ENCODE measurements at places on chromosomes 11 and 22.

- no peak for DNase-seq
Observed at GRCh38 chr11:44627165-44627789, 61.8 kb downstream of the CD82 start.

DNA sequence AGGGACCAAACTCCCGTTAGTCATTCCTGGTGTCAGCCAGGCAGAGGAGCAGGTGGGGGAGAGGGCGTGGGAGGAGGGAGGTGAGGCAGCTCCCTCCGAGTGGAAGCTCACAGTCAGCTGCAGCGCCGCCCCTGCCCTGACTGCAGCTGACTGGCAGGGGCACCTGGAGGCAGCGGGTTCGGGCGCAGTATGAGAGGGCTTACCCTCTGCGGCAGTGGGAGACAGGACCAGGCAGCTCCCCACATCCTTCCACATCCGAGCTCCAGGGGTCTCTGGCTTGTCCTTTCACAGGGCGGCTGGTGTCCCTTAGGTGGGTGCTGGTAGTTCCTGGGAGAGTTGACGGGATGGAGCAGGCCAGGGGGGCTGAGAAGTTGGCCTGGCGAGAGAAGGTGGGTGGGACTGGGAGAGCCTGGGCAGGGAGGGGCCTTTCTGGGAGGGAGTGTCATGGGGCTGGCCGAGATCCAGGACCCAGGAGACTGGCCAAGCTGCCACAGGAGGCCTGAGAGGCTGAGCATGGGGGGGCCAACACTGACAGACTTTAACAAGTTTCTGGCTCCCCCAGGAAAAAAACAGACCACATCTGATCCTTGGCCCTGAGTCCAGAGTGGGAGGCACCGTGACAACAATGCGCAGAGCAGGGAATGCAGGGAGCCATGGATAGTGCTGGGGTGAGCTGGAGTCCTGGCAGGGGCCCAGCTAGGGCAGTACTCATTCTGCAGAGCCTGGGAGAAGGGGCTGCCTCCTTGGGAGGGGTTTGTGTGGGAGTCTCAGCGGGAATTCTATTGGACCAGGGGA is 4.9 kb downstream of the ADORA2A start:
- peak; percentile 70 for DNase-seq

- no peak for DNase-seq
Observed at GRCh38 chr22:19968450-19968891, 26.9 kb upstream of the TXNRD2 start.

GRCh38 chr11:94866936-94867795 is 99.0 kb downstream of the AMOTL1 start:
- no peak for DNase-seq

DNA sequence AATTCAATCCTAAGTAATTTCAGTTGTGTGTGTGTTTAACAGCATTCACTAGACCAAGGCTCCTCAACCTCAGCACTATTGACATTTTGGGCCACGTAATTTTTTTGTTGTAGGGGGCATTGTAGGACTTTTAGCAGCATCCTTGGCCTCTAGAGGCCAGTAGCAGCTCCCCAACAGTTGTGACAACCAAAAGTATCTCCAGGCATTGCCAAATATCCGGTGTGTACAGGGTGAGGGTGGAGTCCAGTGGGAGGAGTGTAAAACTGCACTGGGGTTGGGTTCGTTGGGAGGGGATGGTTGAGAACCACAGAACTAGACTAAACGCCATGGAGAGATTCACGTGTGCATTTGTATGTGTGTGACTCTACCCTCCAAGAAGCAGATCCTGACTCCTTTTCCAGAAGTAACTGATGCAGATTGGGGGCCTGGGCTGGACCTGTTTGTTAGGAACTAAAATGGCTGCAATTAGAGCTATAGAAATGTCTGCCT is 5.9 kb upstream of the PHF21A start:
- peak; percentile 52 for DNase-seq

DNA sequence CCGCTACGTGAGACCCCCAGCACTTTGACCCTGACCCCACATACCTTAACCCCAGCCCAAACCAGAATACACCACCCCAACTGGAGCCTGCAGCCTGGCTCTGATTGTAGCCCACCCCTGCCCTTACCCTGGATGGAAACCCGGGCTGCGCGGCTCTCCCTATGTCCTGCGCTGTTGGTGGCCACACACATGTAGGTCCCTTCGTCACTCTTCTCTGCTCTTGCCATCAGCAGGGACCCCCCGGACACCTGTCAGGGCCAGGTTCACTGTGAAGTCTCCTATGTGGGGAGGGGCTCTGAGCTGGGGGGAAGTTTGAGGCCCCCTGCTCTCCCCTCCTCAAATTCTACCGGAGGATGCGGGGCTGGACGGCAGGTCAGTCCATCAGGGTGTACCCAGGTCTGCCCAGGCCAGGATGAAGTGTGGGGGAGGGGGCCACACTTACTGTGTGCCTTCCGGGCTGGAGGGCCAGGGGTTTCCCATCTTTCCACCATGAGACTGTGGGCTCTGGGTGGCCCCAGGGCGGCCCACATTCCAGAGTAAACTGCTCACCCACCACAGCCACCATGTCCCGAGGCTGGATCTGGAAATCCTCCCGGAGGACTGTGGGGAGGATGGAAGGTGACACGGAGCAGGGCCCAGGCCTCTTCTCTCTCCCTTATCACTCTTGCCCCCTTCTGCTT is 1.5 kb downstream of the ROBO4 start:
- peak; percentile 13 for DNase-seq

DNA sequence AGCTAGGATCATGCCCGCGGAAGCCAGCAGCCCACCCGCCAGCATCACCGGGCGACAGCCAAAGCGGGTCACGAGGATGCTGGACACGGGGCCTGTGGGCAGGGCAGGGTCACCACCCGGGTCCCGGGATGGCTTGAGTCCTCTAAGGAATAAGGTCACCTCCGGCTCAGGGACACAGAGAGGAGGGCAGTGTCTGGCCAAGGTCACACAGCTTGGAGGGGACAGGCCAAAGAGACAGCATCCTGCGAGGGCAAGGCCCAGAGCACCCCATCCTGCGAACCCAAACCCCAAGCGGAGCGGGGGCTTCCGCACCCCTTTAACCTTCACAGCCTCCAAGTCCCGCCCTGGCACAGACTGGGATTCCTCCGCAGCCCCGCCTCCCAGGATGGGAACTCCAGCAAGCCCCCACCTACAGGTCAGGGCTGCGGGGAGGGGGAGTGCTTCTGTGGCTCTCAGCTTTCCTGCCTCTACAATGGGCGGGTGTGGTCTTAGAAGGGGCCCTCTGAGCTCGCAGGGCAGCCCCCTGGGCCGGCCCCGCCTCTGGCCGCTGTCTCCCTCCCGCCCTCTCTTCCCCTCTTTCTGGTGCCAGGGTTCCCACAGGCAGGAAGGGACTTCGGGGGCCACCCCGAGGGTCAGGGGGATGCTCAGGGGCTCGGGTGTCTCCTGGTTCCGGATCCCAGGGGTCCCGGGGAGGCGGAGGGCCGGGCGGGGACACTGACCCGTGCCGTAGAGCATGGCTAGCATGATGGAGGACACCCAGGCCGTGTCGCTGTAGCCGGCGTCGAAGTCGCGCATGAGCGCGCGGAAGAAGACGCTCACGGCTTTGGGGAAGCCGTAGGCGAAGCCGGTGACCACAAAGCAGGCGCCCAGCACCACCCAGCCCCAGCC is 1.8 kb downstream of the SLC16A8 start:
- peak; percentile 42 for DNase-seq

DNA sequence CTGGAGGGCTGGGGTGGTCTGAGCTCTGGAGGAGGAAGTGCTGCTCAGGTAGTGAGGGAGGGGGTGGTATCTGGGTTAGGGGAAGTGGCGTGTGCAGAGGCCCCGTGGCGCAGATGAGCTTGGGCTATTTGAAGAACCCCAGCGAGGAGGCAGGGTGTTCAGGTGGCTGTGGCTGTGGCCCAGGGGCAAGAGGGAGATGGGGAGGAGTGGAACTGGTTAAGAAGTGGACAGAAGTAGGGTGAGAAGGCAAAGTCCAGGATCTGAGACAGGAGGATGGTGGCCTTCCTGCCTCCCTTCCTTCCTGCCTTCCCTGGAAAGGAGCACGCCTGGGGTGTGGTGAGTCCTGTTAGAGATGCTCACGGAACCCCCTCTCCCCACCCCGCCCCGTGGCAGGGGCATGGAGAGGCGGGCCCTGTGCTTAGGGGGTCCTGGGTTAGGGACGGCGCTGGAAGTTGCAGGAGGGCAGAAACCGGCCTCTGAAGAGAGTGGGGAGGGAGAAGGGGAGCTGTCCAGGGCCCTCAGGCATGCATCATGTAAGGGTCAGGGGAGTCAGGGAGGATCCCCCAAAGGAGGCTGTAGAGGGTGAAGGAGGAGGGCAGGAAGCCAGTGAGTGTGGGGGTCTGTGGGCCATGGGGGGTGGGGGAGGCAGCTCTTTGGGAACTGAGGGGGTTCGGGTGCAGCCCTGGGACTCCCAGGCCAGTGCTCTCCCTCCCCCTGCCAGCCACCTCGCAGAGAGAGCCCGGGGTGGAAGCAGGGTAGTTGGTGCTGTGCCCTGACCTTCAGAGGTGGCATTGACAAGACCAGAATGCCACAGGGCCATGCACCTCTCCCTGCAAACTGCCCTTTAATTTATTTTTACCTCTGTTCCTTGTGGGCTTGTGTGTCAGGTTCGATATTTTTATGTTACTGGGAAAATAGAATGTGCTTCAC is 63.7 kb upstream of the PARVG start:
- DNase-seq: no peak

DNA sequence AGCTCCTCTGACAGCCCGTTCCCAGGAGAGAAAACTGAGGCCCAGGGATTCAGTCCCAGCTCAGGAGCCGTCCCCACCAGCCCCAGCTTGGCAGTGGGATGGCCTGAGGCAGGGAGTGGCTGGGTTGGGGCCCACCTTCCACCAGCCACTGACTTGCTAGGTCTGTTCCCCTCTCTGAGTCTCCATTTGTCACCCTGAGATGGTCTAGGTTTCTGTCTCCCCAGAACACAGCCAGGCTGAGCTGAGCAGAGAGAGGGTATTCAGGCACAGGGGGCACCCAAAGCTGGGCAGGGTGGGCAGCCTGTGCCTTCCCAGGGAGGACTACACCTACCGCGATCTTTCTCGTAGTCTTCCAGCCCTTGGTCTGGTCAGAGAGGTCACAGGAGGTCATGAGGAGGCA is 95.7 kb downstream of the PDE2A start:
- no peak for DNase-seq

GRCh38 chr11:132101881-132102280 is 731.5 kb downstream of the NTM start:
- no peak for DNase-seq

DNA sequence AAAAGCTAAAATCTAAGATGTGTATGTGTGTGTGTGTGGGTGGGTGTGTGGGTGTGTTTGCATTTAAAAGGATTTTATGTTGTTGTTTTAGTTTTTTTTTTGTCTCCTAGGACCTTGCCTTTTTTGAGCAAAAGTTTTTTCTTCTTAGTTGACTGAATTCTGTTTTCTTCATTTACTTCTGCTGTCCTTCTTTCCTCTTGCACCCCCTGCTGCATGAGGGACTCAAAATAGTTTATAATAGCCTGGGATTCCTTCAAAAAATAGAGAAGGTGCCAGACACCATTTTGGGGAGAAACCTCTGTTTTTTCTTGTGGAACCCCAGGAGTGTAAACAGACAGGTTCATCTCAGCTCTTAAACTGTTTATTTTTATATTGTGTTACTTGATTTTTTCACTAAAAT is 817.7 kb downstream of the TBC1D22A start:
- no peak for DNase-seq
